Ureter (tissue), 1 donor: ENCODE measurements at places on chromosomes 11 and 22. TPM values are rescaled to one million over a fixed set of nuclear protein-coding genes. Genes with fewer than 3 reads are reported as not detected.

COMMD9 gene
- 55.9 TPM for total RNA-seq

GGTLC2 gene
- total RNA-seq, result not detected

F2 gene
- not detected for total RNA-seq

HPX gene
- total RNA-seq, result 1.2 TPM

SLC22A6 gene
- not detected for total RNA-seq

C22orf31 gene
- total RNA-seq, result not detected

ARVCF gene
- 11.5 TPM for total RNA-seq

DEUP1 gene
- total RNA-seq, result not detected

CLDN5 gene
- 38.9 TPM for total RNA-seq

CD6 gene
- total RNA-seq, result 4.2 TPM

ARHGAP20 gene
- total RNA-seq, result 6.5 TPM
